ENCODE measurements at places on chromosomes 1 and 21.

DNA sequence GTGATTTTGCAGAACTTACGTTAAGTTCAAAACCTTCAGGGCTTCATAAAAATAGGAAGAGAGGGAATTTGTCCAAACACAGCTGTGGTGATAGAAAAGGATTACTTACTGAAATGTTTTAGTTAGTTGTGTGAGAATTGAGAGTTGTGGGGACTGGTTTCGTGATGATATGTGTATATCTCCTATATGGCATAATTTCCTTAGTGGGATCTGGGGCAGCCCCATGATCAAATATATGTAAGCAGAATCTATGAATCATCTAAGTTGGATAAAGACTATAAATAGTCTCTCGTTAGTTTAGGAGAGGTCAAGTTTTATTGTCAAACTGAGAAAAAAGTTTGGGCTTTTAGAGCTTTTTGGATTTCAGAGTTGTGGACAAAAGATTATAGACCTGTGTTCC, 14.9 kb downstream of the MTR start:
- no peak for DNase-seq

GRCh38 chr1:76053021-76053420, 21.5 kb upstream of the ST6GALNAC3 start:
- peak; percentile 57 for DNase-seq

DNA sequence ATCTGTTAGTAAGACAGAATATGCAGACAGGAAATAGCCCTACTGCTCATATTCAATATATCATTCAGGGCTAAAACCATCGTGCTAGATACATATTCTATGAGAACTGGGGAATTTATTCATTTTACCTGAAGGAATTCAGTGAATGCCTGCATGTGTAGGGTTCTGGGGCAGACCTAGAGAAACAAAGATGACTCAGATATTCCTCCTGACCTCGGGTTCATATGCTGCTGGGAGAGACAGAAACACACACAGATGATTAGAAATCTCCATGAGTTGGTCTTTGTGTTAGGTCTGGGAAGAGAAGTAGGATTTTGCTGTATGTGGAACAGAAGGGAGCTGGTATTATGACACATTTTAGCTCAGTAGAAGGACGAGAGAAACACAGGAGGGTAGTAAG, 176.5 kb upstream of the ST6GALNAC5 start:
- no peak for DNase-seq

DNA sequence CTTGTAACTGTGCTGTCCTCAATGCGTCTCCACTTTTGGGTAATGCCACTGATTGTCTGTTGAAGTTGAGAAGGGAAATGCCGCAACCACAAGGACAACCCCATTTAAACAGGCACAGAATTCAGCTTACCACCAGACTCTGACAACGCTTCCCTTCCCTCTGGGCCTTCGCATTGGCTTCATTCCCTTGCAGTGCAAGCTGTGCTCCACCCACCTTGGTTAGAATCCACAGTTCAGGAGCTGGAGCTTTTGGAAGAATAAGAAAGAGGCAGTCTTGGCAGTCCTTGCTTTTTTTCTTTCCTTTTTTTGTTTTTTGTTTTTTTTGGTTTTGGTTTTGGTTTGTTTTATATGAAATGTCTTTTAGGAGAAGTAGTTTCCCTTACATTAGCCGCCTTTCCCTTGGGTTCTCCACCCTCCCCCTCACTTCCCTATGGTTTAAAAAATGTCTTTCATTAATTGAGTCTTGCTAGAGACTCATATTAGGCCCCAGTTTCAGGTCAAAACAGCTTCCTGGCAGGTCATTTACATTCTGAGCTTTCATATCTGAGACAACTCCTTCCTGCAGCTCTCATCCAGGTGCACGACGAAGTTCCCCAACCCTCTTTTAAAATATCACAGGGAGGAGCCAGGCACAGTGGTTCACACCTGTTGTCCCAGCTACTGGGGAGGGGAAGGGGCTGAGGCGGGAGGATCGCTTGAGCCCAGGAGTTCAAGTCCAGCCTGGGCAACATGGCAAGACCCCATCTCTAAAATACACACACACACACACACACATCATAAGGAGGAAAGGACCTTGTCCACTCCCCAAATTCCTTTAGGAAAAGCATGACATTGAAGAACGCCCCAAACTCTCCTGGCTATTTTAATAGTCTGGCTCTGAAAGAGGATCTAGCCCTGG, 20.7 kb upstream of the LAX1 start:
- DNase-seq = no peak

DNA sequence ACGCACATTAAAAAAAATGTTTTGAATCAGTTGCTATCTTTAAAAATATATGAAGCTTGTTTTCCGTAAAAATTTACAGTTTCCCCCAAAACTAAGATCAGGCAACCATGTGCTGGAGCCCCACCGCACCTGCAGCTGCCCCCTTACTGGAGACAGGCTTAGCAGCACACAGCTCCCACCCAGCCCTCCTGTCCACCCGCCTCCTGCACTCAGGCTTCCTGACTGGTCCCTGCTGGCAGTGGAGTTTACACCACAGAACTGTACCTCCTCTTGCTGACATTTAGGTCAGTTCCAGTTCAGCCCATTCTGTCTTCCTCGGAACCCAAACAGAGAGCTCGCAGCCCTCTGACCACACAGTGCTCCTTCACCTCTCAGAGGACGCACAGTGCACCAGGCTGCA, 2.1 kb downstream of the GPR161 start:
- no peak for DNase-seq

- DNase-seq = no peak
Observed at GRCh38 chr21:16370186-16370585, 640.4 kb downstream of the USP25 start.

GRCh38 chr1:25743164-25744139, 56.5 kb upstream of the SELENON start:
- DNase-seq = no peak

DNA sequence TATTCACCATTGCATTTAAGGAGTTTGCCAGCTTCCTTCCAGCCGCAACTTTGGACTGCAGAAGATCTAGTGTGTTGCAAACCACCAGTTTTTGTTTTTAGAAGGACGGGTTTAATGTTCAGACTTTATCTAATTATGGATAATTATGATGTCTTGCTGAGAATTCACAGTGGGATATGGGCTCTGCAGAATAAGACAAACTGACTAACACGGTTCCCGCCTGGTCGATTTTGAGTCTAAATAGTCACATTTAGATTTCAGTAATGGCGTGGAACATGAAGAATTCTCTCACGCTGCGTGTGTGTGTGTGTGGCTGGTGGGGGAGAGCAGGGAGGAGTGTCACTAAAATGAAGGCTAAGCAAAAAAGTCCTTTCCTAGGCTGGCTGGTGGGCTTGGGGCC, 48.5 kb upstream of the DMRTB1 start:
- DNase-seq = no peak

- no peak for DNase-seq
Observed at GRCh38 chr1:91683598-91683951, 182.9 kb downstream of the CDC7 start.

GRCh38 chr1:178060789-178061556, 32.9 kb upstream of the RASAL2 start:
- no peak for DNase-seq

DNA sequence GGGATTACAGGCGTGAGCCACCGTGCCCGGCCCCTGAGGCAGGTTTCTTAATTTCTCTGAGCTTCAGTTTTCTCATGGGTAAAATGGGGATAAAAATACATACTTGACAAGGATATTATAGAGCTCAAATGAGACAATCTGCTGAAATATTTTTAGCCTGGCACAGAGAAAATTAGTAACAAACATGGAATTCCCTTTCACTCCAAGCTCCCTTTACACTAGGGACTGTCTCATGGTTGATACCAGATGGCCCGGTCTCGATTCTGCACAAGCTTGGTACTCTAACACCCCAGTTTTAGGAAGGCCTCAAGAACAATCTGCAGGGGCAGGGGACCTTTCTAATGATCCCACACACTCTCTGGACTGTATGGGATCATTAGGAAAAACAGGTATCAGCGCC, 671.7 kb downstream of the SMYD3 start:
- no peak for DNase-seq

DNA sequence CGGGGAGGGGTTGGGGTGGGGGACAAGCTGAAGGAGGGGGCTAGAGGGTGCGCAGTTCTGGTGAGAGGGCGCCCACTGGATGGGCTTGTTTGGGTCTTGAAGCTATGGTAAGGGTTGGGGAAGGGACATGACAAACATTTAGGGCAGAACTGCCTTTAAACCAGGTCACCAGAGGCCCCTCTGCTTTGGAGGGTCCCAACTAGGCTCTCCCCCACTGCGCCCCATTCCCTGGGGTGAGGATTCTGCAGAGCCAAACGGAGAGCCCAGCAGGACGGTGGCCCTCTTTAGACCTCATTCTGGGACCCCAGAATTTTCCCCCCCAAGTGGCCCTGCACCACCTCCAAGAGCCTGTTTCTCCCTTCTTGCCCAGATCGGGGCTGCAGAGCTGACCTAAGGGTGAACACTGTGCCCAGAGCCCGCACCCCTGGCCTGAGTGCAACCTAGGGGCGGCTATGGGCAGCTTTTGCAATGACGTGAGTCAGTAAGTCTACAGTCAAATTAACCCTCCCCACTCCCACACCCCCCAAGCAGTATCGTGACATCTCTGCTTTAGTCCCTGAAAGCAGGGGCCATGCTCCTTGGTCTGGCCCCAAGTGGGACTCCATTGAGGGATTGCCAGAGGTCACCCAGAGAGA, 593.8 kb downstream of the MATN1 start:
- DNase-seq = no peak

DNA sequence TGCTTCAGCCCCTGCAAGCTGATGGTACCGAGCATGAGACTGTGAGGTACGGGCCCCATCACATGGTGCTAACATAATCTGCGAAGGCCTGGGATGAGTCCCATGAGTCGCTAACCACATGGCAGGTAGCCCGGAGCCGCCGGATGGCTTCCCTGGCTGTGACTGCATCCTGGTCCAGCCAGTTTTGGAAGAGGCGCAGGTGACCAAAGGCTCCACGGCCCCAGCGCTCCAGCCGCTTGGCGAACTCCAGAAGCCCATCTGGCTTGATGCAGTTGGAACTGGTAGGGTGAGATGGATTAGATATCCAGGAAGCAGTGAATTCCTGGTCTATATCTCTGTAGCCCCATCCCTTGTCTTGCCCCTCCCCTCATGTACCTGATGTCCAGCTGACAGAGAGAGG, 24.6 kb downstream of the LRRC41 start:
- DNase-seq = no peak

DNA sequence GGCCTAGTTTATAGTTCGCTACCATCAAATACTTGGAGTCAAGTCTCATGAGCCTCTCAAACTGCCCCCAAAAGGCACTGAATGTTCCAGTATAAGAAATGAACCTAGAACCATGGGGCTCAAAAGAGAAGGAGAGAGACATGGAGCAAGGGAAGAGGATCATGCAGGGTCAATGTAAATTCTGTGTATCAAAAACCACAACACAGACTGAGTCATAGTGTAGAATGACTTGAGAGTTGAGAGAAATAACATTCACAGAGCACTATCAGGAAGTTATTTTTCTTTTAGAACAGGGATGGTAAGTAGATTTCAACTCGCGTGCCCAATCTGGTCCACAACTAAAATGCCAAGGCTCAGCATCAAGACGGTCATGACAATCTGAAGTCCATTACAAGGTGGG, 59.8 kb downstream of the GNG12 start:
- no peak for DNase-seq

GRCh38 chr1:10625554-10625953, 150.8 kb downstream of the PEX14 start:
- DNase-seq = no peak

DNA sequence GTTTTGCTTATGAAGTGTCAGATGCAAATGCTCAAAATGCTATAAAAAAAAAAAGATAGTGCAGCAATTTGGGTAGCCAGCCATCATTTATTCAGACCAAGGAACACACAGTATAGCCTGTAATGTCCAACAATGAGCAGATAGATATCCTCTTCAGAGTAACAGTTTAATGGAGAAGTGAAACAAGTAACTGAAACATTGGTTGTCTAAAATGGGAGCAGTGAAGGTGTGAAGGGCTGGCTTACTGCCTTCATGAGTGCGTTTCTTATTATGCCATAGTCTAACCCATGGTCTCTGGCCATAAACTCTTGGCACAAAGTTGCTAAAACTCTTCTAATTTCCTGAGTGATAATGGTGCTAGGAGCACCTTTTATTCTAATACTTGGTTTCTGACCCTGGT, 11.4 kb downstream of the RGS5 start:
- DNase-seq = no peak

- no peak for DNase-seq
Observed at GRCh38 chr21:14850394-14850793, 214.4 kb downstream of the NRIP1 start.

DNA sequence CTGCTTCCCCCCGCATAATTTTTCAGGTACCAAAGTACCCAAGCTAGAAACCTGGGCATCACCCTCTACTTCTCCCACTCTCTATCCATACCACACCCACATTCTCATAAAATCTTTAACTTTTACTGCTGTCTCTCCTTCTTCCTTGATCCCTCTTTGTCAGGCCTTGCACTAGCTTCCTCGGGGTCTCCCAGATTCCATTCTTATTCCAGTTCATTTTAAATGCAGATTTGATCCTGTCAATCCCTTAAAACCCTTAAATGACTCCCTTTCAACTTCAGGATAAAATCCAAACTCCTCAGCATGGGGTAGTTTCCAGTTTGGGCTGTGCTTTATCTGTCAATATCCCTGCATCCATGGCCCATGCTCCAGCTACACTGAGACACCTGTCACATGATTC, 343.5 kb downstream of the PBX1 start:
- DNase-seq = no peak

GRCh38 chr1:21344750-21345443, 54.6 kb upstream of the ECE1 start:
- DNase-seq = peak; percentile 57
